ENCODE measurements at places on chromosomes 3 and 15.
A peak's percentile ranks its signal among the peaks of the same experiment; 100 is the strongest.

- no peak for DNase-seq
Measured at GRCh38 chr3:42545284-42545900, 36.4 kb downstream of the SEC22C start.

DNA sequence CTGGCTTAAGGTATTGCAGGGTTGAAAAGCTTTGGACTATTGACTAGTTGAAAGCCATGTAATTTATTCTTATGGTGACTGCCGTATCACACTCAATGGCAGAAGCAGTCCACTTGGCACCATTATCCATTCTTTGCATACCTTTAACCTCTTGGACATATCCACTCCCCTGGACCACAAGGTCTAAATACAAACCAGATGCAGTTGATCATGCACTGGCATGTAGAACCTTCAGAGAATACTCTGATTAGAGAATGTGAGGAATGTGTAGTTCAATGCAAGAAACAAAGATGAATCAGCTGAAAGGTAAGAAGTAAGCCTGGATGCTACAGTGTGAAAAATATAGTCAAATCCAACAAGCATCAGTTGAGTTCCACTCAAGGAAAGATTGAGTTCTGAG, 93.1 kb downstream of the FRMD5 start:
- no peak for DNase-seq

- DNase-seq, result no peak
Measured at GRCh38 chr3:111103807-111104206, 32.2 kb downstream of the NECTIN3 start.

DNA sequence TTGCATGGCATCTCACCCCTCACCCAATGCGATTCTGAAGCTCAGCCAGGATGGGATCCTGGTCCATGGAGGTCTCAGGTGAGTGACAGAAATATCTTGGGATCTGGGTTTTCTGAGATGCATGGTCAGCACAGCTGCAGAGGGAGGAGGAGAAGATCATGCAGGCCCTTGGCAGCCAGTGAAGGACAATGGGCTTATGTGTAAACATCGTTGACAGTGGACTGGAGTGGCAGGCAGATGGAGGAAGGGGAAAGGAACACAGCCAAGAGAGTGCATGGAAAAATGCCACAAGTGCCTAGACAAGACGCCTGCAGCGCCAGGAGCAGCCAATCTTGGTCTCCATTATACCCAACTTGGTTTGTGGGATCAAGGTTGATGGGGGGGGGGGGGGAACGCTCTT, 347.9 kb downstream of the MCTP2 start:
- DNase-seq, result no peak

GRCh38 chr3:152742368-152743347, 92.3 kb upstream of the P2RY1 start:
- no peak for DNase-seq

DNA sequence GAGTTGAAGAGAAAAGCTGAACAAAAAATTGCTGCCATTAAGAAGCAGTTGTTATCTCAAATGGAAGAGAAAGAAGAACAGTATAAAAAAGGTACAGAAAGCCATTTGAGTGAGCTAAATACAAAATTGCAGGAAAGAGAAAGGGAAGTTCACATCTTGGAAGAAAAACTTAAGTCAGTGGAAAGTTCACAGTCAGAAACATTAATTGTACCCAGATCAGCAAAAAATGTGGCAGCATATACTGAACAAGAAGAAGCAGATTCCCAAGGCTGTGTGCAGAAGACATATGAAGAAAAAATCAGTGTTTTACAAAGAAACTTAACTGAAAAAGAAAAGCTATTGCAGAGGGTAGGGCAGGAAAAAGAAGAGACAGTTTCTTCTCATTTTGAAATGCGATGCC, 152.4 kb upstream of the LRRFIP2 start:
- no peak for DNase-seq

GRCh38 chr3:173599673-173600072, 202.1 kb downstream of the NLGN1 start:
- DNase-seq, result no peak

- DNase-seq, result no peak
Measured at GRCh38 chr3:150588027-150588830, 14.9 kb upstream of the SELENOT start.

GRCh38 chr15:90327311-90327710, 24.8 kb upstream of the ZNF774 start:
- no peak for DNase-seq

DNA sequence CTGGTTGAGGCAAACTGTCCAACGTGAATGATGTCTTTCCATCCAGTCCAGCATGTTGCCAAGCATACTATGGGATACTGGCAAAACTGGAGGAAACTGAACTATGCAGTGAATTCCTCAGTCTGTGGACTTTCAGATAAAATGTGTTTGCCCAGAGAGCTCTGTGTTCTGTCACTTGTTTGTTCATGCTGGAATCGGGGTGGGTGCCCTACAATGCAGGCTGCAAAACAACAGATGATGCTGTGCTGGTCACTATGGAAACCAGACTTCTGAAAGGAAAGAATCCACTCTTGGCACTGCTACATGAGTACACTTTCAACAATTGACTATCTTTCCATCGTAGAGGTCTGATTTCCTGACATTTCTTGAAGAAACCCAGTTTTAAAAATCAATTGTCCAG, 272.5 kb upstream of the ARHGEF26 start:
- DNase-seq, result no peak

- DNase-seq, result no peak
Measured at GRCh38 chr3:86578071-86578470, 412.9 kb downstream of the VGLL3 start.

DNA sequence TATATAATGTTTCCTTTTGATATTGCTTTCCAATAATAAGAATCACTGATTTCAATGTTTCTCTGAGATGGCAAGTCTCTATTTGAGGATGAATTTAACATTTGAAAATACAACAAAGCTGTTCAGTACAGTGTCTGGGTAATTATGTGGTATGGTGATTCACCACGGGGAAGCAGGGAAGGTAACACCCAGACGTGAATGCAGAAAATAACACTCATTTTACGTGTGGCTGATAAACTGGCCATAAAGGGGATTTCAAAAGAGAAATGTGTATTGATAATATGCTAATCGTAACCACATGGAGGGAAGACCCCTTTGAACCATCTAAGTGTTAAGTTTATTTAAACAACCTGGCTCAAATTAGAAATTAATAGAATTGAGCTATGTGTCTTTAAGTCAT, 344.6 kb downstream of the GRM7 start:
- no peak for DNase-seq

- no peak for DNase-seq
Measured at GRCh38 chr3:149771652-149772271, 19.5 kb upstream of the COMMD2 start.

- no peak for DNase-seq
Measured at GRCh38 chr3:49030321-49030720, 1.1 kb upstream of the IMPDH2 start.

- no peak for DNase-seq
Measured at GRCh38 chr3:8593021-8593827, 51.4 kb downstream of the SSUH2 start.

DNA sequence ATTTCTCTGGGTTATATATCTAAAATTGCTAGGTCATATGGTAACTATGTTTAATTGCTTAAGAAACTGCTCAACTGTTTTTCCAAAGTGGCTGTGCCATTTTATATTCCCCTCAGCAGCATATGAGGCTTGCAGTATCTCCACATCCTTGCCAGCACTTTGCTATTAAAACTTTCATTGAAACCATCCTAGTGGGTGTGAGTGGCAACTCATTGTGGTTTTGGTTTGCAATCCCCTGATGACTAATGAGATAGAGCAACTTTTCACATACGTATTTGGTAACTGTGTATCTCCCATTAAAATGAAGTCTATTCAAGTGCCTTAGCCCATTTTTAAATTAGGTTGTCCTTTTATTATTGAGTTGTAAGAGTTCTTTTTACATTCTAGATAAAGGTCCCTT, 17.3 kb downstream of the KPNA1 start:
- no peak for DNase-seq

- DNase-seq, result peak; percentile 40
Measured at GRCh38 chr3:126356373-126357264, 589 bp downstream of the KLF15 start.

DNA sequence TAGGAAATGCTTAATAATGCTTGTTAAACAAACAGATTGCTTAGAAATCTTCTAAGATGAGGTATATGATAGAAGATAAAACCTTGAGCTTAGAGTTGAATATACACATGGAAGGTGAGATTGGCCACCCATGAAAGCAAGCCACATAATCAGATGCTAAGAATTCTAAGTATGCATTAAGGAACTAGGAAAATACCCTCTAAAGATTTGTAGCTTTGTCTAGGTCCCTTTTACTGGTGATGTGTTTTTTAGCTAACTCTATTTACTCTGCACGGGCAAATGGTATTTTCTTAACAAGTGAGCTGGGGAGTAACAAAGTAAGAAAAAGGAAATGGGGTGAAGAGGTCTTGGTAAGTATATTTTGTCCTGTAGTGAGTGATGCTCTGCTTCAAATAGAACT, 310.3 kb downstream of the OXSM start:
- DNase-seq, result no peak

DNA sequence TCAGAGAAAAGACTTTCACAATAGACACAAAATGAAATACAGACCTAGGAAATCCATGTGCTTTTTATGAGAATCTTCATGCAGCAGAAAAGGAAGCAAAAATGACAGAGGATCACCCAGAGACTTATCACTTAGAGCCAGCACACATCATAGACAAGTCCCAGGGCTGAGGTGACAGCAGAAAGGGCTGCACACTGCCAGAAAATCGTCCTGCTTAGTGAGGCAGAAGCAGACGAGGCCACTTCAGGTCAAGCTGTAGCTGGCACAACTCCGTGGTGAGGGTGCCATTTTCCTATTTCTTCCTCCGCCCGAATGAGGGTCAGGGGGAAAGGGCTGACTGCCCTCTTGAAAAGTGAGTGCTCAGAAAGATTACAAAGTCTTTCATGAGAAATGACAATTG, 95.9 kb upstream of the TNIK start:
- no peak for DNase-seq

DNA sequence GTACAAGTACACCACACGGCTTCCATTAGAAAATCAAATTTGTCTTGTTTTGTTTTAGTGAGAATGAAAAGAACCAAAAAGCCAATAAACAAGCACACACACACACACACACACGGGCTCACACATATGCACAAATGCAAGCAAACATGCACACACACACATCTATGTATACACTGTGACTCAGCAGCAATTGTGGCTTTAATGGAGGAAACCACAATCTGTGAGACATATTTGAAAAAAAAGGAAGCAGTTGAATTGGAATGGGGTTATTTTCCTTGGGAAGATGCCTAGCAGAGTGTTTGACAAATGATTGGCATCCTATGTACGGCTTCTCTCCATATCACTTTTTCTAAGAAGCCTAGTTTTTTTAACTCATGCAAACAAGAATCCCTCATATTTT, 201.1 kb upstream of the ARRDC4 start:
- no peak for DNase-seq

- DNase-seq, result no peak
Measured at GRCh38 chr3:95815828-95816227, 998.6 kb upstream of the EPHA6 start.

DNA sequence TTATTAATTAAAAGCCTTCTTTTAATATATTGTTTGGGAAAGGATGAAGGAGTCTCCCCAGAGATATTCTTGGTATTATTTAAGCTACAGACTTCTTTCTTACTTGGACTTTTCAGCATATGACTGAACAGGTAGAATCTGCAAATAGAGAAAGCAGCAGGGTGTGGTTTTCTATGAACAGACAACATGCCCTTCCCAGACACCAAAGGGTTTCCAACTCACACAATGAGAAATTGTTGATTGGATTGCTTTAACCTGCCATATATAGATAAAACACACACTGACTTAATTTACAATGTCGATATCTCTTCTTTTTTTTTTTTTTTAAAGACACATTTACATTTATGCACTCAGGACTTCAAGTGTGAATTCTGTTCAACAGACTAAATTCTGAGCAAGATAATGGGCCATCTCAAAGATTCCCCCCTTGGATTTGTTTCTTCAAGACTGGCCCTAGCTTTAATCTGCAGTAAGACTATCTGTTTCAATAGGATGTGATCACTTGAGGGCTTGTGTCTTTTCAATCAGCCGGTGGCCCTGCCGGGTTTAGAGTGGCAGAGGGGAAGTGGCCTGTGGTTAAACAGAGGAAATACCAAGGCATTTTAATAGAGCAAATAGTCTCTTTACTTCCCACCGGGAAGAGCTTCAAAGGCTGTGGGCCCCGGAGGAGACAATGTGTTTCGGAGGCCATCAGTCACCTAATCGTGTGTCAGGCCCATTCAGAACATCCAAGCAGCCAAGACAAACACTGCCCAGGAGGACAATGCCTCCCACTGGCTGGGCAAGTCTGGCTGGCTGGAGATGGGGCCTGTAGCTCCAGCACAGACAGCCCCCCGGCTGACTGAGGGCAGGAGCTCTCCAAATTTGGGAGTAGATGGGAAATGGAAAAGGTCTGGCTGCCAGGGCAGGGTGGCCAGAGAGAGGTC, 6.1 kb downstream of the IL17RD start:
- DNase-seq, result no peak

- no peak for DNase-seq
Measured at GRCh38 chr3:191350396-191351090, 20.2 kb upstream of the UTS2B start.

GRCh38 chr15:93001881-93002280, 87.1 kb downstream of the RGMA start:
- DNase-seq, result no peak

- DNase-seq, result no peak
Measured at GRCh38 chr3:39601241-39601640, 133.8 kb downstream of the MOBP start.

- no peak for DNase-seq
Measured at GRCh38 chr15:33675246-33675645, 293.1 kb upstream of the CHRM5 start.

GRCh38 chr15:64462492-64462891, 2.1 kb downstream of the ZNF609 start:
- no peak for DNase-seq

DNA sequence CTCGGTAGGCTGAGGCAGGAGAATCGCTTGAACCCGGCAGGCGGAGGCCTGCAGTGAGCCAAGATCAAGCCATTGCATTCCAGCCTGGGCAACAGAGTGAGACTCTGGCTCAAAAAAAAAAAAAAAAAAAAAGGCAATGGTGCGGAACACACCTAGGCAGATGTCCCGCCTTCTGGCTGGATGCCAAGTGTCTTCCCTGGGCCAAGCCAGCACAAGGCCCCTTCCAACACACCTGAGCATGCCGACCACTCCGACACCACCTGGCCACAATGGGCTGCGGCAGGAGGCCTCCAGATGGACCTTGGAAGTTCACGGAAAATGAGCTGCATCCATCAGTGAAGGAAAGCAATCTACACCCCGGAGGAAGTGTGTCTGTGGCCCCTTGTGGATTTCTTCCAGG, 19.0 kb downstream of the NUP210 start:
- DNase-seq, result no peak

DNA sequence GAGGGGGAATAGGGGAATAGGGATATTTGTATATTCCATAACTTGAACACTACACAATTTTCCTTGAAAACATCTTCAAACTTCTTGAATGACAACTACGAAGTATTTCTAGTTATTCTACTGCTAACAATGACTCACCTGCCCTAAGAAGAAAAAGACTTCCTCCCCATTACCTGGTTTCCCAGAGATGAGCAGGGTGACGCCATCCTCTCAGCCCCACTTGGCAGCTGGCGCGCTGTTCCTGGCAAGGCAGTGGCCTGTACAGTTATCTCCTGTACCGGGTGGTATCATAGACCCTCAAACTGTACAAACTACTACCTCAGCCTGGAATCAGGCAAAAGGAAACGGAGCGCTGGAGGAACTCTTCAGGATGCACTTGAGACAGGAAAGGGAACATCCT, 10.4 kb downstream of the WDR82 start:
- DNase-seq, result no peak

- no peak for DNase-seq
Measured at GRCh38 chr3:71885006-71885405, 100.1 kb upstream of the PROK2 start.

- DNase-seq, result no peak
Measured at GRCh38 chr15:83030021-83030420, 18.6 kb upstream of the C15orf40 start.

Data from activated CD4-positive, CD25-positive, alpha-beta regulatory T cell treated with anti-CD3 and anti-CD28 coated beads, Interleukin-2, amount 50 U/mL, for 72 hours (primary cell).